T follicular helper cell (primary cell): ENCODE measurements at places on chromosomes 12 and 14.
A peak's percentile ranks its signal among the peaks of the same experiment; 100 is the strongest.

GRCh38 chr12:11886339-11886738 lies 184.4 kb upstream of the BCL2L14 start:
- no peak for DNase-seq

- no peak for DNase-seq
Observed at GRCh38 chr14:90491221-90491885, 94.5 kb downstream of the CALM1 start.

DNA sequence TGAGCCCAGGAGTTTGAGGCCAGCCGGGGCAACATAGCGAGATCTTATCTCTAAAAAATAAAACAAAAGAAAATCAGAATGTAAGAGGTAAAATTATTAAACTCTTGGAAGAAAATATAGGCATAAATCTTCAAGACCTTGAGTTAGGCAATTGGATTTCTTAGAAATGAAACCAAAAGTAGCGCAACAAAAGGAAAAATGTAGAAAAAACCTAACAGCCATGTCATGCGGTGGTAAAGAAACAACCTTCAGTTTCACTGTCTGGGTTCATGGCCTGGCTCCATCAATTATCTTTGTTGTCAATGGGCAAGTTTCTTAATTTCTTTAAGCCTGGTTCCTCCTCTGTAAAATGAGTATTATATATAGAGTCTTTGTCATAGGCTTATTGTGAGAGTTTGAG lies 5.6 kb upstream of the GCH1 start:
- no peak for DNase-seq

DNA sequence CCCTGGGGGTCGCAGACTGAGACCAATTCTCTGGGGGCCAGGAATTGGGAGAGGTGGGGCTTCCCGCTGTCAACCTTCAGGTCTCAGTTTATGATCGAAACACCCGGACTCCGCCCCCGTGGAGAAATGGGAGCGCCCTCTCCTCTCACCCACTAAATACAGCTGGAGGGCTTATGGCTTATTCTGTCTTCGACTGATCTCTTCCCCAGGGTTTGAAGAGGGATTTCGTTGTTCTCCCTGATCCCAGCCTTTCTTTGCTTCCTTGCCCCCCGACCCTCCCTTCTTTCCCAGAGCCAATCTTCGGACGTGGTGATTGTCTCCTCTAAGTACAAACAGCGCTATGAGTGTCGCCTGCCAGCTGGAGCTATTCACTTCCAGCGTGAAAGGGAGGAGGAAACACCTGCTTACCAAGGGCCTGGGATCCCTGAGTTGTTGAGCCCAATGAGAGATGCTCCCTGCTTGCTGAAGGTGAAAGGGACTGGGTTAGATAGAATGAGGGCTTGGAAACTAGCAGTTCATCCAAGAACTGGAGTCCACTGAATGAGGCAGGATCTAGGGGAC lies 607 bp downstream of the OS9 start:
- DNase-seq = no peak

GRCh38 chr12:122199484-122200355 lies 3.8 kb upstream of the B3GNT4 start:
- no peak for DNase-seq

GRCh38 chr14:100305324-100306100 lies 732 bp downstream of the SLC25A29 start:
- DNase-seq = peak; percentile 32

- DNase-seq = no peak
Observed at GRCh38 chr12:79690142-79690637, 574 bp downstream of the PAWR start.

DNA sequence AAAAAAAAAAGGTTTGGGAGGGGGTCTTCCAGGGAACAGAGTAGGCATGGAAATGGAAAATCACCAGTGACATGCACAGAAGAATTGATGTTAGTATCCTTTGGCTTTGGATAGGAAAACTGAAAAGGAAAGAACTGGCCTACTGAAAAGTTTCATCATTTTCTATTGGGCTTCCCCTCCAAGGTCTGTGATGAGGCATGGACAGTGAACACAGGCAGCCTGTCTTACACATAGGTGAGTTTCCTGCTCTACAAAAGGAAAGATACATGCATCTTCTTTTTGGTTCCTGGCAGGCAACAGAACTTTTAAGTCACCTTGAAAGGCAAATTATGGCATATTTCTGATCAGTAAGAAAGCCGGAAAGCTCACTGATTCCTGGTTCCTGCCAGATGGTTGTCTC lies 5.8 kb downstream of the BMAL2 start:
- DNase-seq = no peak

GRCh38 chr12:12612358-12612757 lies 682 bp downstream of the CREBL2 start:
- DNase-seq = no peak

DNA sequence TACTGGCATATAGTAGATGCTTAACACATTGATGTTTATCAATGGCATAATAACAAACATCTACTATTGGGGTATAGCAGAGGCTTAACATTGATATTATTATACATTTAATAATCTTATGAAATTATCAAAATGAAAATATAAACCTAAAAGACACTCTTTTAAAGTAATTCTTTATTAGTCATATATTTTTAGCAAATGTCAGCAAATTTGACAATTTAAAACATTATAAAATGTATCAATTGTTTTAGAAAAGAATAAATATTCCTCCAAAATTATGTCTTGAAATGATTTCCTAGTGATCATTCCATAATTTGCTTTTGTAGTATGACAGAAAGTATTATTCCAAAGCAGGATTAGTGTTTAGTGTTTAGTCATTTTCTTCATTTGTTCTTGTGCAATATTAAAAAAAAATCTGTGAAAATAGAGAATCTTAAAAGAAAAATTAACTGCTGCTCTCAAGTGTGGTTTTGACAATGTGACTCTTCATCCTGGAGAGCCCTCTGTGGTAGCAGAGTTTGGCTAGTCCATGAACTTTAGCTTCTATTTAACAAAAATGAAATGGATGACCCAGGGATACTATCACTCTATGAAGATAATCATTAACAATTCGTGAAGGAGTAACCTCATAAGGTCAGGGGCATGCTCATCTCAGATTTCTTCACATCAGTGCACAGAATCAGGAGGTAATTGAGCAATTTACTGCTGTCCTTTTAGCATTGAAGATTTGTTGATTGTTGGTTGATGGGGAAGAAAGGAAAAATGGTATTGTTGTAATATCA lies 1018.5 kb downstream of the LRFN5 start:
- DNase-seq = no peak

GRCh38 chr14:97109234-97109633 lies 312.1 kb downstream of the VRK1 start:
- DNase-seq = no peak

DNA sequence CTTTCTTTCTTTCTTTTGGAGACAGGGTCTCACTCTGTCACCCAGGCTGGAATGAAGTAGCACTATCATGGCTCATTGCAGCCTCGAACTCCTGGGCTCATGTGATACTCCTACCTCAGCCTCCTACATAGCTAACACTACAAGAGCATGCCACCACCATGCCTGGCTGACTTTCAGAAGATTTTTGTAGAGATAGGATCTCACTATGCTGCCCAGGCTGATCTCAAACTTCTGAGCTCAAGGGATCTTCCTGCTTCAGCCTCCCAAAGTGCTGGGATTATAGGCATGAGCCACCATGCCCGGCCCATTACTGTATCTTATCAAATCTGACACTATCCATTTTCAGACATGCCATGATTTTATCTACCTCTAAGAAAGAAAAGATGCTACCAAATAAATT lies 31.6 kb downstream of the NDUFA12 start:
- DNase-seq = no peak

DNA sequence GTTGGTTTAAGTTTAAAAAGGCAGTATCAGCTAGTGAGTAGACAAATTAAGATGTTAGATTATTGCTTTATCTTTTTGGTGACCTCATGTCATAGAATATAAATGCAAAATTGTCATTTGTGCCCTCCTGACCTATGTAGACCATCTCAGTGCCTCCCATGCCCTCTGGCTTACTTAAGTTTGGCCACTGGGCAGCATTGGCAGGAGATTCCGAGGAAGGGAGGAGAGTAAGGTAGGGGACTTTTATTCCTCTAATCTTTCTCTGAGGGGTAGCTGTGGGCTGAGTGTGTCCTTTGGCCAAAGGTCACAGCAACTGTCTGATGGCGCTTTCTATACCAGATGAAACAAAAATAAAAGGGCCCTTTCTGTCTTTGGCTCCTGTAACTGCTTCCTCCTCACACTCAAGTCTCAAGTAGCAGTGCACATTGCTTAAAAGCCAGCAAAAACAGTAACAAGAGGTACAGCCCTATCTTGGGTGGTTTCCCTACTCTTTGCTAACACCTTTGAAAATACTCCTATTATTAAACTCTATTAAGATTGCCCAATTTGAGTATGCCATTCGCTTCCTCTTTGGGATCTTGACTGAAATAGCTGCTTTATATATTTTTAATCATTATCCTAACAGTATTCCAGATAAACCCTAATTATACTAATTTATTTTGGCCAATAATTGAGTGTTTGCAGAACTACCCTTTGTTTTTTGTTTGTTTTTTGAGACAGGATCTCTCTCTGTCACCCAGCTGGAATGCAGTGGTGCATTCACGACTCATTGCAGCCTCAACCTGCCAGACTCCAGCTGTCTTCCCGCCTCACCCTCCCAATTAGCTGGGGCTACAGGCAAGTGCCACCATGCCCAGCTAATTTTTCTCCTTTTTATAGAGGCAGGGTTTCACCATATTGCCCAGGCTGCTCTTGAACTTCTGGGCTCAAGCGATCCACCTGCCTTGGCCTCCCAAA lies 56.5 kb upstream of the KCNH3 start:
- no peak for DNase-seq

DNA sequence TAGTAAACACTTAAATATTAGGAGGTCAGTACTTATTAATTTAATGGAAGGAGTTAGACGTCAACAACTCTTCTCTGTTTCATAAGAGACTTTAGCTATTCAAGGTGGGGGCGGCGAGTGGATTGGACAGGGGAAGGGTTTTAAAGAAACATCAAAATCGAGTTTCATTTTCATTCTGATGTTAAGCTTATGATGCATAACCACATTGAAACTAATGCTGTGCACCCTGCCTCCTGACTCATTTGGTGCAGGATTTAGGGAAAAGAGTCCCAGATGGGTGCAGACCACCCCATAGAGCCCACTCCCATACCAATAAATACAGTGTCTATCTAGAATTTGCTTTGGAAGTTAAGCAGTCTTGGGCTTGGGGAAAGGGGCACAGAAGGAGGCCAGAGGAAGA lies 7.4 kb downstream of the ZBTB39 start:
- DNase-seq = no peak

DNA sequence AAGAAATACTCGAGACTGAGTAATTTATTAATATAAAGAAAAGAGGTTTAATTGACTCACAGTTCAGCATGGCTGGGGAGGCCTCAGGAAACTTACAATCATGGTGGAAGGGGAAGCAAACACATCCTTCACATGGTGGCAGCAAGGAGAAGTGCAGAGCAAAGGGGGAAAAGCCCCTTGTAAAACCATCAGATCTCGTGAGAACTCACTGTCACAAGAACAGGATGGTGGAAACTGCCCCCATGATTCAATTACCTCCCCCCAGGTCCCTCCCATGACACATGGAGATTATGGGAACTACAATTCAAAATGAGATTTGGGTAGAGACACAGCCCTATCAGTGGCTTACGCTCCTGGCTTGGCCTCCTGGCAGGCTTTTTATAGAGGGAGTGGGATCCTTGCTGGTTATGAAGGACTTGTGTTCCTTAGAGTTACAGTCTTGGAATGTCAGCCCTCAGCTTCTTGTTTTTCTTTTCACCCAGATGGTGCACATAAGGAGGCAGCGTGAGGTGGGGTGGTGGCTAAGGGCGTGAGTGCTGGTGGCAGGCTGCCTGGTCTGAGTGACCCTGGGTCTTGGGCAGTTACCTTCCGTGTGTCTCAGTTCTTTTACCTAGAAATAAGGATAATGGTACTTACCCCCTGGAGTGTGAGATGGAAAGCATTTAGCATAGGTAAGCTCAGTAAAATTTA lies 25.7 kb downstream of the TRAF3 start:
- no peak for DNase-seq

GRCh38 chr12:33589576-33590114 lies 150.0 kb upstream of the SYT10 start:
- no peak for DNase-seq

GRCh38 chr14:43157661-43158060 lies 1349.4 kb downstream of the FSCB start:
- DNase-seq = no peak

DNA sequence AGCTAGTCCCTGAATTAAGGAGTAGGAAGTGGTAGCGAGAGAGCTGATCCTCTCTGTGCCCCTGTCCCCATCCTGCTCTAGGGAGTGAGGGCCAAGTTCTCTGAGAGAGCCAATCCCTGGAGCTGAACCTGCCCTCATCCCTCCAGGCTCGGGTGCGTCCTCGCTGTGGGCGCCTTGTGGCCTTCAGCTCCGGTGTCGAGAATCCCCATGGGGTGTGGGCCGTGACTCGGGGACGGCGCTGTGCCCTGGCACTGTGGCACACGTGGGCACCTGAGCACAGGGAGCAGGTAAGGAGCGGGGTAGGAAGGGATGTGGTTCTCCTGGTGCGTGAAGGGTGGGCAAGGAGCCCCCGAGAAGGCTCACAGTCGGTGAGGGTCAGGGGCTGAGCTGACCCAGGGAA lies 1.9 kb upstream of the GNB3 start:
- DNase-seq = no peak

- no peak for DNase-seq
Observed at GRCh38 chr14:34050606-34051005, 99.7 kb upstream of the EGLN3 start.

GRCh38 chr14:101733211-101733610 lies 28.3 kb upstream of the PPP2R5C start:
- no peak for DNase-seq

DNA sequence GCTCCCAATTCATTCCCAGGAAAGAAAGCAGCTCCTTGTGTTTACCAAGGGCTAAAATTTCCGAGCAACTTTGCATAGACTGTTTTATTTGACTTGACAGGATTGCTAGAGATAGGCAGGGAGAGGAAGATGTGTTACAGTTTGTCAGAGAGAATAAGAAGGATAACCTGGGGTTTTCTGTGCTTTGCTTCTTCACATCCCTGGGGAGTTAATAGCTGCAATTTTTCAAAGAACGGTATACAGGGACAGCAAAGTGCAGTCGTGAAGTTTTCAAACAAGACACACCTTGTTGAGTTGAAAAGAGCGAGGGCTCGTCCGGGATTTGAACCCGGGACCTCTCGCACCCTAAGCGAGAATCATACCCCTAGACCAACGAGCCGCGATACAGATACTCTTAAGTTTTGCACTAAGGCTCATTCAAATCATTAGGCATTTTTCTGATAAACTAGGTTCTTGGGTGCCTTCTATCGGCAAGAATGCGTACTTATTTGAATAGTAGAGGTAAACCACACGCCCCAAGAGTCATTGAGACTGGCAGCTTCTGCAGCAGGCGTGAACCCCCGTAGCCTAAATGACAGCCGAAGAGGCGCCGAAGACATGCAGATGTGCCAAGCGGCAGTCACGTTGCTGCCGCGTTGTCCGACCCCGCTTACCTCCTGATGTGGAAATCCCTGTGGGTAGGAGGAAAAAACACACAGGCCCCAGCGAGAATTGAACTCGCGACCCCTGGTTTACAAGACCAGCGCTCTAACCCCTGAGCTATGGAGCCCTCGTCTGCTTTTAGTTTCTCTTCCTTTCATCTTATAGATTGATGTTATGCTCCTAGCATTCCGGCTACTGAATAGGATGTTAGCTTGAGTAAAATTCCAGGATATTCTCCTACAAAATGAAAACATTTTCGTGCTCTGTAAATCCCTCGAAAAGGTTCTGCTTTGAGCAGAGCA lies 22.2 kb upstream of the RNASE12 start:
- DNase-seq = peak; percentile 62

- no peak for DNase-seq
Observed at GRCh38 chr14:89550821-89551220, 133.8 kb upstream of the FOXN3 start.

GRCh38 chr12:115870510-115870909 lies 407.0 kb downstream of the MED13L start:
- DNase-seq = no peak
